ENCODE measurements at places on chromosomes 16 and 17. TPM values are rescaled to one million over a fixed set of nuclear protein-coding genes. Genes with fewer than 3 reads are reported as not detected.

GRCh38 chr17:78329263-78330059, 30.4 kb downstream of the SOCS3 start:
- peak; percentile 76 for DNase-seq
- H3K4me3 ChIP-seq = peak overlapping the region; percentile 15
- peaks cover 63% of the 10 kb centered on the region for H3K4me1 ChIP-seq

Gene SPATA32
- total RNA-seq = 0.15 TPM

Gene KCNJ18
- not detected for total RNA-seq

GRCh38 chr17:348012-348411, 4.6 kb downstream of the RPH3AL start:
- H3K4me3 ChIP-seq = no peak overlapping the region
- peaks cover 35% of the 10 kb centered on the region for H3K4me1 ChIP-seq
- H3K27me3 ChIP-seq = no peaks in the 10 kb centered on the region
- no peak for DNase-seq
- H3K36me3 ChIP-seq = no peaks in the 10 kb centered on the region
- H3K27ac ChIP-seq = no peak overlapping the region

DNA sequence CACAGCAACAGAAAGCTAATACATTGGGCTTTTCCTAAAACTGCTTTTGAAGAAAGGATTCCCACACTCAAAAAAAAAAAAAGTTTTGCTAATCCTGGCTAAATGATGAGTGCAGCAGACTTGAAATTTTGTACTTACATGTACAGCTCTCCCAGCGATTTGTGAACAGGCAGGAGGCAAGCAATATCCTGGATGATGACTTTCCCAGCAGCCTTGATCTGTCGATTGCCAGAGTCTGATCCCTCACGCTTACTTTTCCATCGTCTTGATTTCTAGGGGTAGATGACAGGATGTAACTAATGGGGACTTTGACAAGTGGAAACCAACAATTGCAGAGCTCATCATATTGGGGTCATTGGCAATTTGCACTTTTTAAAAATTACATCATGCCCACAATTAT, 91.4 kb downstream of the WDR59 start:
- peaks cover 19% of the 10 kb centered on the region for H3K36me3 ChIP-seq
- no peak for DNase-seq
- no peak overlapping the region for H3K4me3 ChIP-seq
- peaks cover 30% of the 10 kb centered on the region for H3K4me1 ChIP-seq
- H3K27ac ChIP-seq = no peak overlapping the region

Gene TBC1D3D
- total RNA-seq = 4.4 TPM

Gene MYH3
- total RNA-seq = 1.6 TPM

Gene C17orf113
- total RNA-seq = 2.3 TPM

DNA sequence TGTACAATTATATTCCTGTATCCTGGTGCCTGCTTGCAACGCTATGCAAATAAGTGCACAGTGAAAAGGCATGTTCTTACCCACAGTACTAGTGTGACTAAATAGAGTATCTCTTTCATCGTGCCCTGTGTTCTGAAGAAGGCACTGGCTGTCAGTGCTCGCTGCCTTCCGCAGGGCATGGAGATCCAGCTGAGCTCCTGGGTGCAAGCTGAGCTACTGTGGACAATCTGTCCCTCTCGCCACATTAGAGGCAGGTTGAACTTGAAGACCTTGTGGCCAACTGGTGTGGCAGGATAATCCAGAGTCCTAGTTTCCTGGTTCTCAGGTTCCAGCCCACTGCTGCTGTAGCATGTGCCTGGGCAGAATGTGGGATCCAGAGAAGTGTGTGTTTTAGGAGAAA, 1.9 kb upstream of the ST6GALNAC1 start:
- no peak overlapping the region for H3K4me3 ChIP-seq
- H3K4me1 ChIP-seq = peaks cover 13% of the 10 kb centered on the region

Gene KRT40
- not detected for total RNA-seq

Gene CDK5R1
- total RNA-seq = 5.4 TPM

DNA sequence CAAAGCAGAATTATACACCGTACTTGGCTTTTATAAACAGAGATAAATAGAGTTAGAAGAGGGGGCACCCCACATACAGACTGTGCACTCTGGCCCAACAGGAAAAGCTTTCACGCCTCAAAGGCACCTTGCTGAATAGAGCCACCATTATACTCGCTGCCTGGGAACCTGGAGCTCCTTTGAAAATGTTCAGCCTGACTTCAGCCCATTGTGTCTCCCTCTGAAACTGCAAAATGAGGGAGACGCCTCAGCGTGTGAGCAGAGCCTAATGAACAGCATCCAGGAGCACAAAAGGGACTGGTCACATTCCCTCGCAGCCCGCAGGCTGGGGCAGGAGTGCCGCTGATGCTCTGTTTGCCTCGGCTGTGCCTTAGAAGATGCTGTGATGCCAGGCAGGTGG, 46.3 kb downstream of the ABCC12 start:
- no peak overlapping the region for H3K27ac ChIP-seq
- no peak overlapping the region for H3K4me3 ChIP-seq
- H3K36me3 ChIP-seq = no peaks in the 10 kb centered on the region
- no peak for DNase-seq
- H3K4me1 ChIP-seq = no peaks in the 10 kb centered on the region

Gene CD300LD
- total RNA-seq = not detected

- no peak overlapping the region for H3K27ac ChIP-seq
- H3K4me1 ChIP-seq = no peaks in the 10 kb centered on the region
- no peaks in the 10 kb centered on the region for H3K36me3 ChIP-seq
- DNase-seq = peak; percentile 33
These were observed 11.4 kb downstream of the SLC13A5 start for GRCh38 chr17:6701719-6702118.

- no peak overlapping the region for H3K27ac ChIP-seq
- DNase-seq = no peak
- no peaks in the 10 kb centered on the region for H3K27me3 ChIP-seq
- H3K36me3 ChIP-seq = no peaks in the 10 kb centered on the region
These were observed 14.8 kb downstream of the ALOXE3 start for GRCh38 chr17:8103549-8103948.

- H3K27me3 ChIP-seq = no peaks in the 10 kb centered on the region
- H3K4me3 ChIP-seq = no peak overlapping the region
- H3K36me3 ChIP-seq = no peaks in the 10 kb centered on the region
These were observed 52.0 kb upstream of the AMZ2 start for GRCh38 chr17:68195667-68196393.

DNA sequence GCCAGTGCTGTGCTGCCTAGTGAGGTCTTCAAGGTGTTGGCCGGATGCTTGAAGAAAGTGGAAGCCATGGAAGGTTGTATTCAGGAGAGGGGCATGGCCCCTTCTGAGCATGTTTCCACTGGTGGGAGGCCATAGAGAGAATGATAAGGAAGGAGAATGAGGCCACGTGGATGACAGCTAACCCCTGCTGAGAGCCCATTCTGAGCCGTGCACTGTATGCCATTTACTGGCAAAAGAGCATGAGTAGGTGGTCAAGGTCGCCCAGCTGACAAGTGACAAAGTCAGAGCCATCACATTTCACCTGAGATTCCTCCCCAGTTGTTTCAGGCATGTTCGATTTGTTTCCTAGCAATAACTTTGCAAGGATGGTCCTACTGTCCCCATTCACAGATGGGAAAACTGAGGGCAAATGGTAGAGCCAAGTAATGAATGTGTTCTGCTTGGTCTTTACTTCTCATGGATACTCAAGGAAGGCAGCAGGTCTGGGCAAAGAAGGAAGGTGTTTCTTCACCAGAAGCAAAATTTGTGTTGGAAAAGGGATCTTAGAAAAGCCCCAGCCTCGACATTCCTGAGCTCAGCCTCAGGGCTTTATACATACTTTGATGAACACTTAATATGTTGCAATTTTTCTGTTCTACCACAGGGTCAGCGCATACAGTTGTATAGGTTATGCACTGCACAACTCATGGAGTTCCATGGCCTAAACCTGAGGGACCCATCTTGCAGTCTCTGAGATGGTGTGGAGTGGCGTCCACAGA, 10.5 kb upstream of the NKD1 start:
- H3K27me3 ChIP-seq = no peaks in the 10 kb centered on the region
- H3K4me3 ChIP-seq = no peak overlapping the region

- no peak for DNase-seq
- no peak overlapping the region for H3K27ac ChIP-seq
- peaks cover 28% of the 10 kb centered on the region for H3K36me3 ChIP-seq
- H3K27me3 ChIP-seq = no peaks in the 10 kb centered on the region
These were observed 23.0 kb downstream of the DUS2 start for GRCh38 chr16:68046106-68046505.

- no peaks in the 10 kb centered on the region for H3K27me3 ChIP-seq
- no peaks in the 10 kb centered on the region for H3K36me3 ChIP-seq
- DNase-seq = no peak
- no peak overlapping the region for H3K27ac ChIP-seq
- H3K4me3 ChIP-seq = no peak overlapping the region
These were observed 180.8 kb downstream of the RBFOX1 start for GRCh38 chr16:7513429-7513828.

Gene KRTAP3-1
- total RNA-seq = not detected

DNA sequence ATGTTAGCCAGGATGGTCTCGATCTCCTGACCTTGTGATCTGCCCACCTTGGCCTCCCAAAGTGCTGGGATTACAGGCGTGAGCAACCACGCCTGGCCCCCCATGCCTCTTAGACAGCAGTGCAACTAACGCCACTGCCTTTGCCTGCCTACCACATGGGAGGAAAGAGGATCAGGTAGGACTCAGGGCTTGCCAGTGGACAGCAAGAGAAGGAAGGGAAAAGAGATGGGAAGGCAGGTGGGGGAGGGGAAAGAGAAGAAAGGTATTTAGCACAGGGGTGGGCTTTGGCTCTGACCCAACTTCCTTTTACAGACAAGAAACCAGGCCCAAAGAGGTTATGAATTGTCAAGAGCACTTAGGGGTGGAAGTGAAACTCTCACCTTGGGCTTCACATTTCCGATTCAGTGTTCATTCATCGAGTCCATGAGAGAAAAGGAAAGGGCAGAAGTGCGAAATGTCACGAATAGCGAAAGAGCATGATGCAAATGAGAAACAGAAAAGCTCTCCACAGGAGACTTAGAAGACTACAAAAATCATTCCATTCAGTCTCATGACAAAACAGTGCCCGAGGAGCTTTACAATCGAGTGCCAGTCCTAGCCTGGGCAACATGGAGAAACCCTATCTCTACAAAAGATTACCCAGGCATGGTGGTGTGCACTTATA, 36.4 kb downstream of the CDK5R1 start:
- H3K4me3 ChIP-seq = no peak overlapping the region
- DNase-seq = no peak
- H3K27ac ChIP-seq = no peak overlapping the region
- H3K27me3 ChIP-seq = no peaks in the 10 kb centered on the region
- peaks cover 8% of the 10 kb centered on the region for H3K4me1 ChIP-seq
- H3K36me3 ChIP-seq = no peaks in the 10 kb centered on the region

GRCh38 chr17:73719588-73720071, 75.4 kb upstream of the SDK2 start:
- no peaks in the 10 kb centered on the region for H3K36me3 ChIP-seq
- H3K27ac ChIP-seq = no peak overlapping the region
- no peak overlapping the region for H3K4me3 ChIP-seq
- H3K27me3 ChIP-seq = peaks cover 57% of the 10 kb centered on the region
- no peak for DNase-seq

DNA sequence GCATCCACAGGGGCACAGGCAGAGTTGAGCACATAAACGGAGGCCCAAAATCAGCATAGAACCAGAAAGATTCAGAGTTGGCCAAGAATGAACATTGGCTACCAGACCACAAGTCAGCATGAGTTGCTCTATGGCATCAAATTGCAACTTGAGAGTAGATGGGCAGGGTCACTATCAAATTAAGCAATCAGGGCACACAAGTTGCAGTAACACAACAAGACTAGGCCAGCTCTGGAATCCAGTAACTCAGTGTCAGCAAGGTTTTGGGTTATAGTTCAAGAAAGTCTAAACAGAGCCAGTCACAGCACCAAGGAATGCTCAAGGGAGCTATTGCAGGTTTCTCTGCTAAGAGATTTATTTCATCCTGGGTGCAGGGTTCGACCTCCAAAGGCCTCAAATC, 12.9 kb downstream of the G6PC1 start:
- H3K4me1 ChIP-seq = no peaks in the 10 kb centered on the region
- H3K4me3 ChIP-seq = no peak overlapping the region
- H3K36me3 ChIP-seq = no peaks in the 10 kb centered on the region
- H3K27me3 ChIP-seq = peaks cover 7% of the 10 kb centered on the region
- no peak overlapping the region for H3K27ac ChIP-seq

Gene MYH8
- total RNA-seq = not detected

Gene ANKS4B
- total RNA-seq = not detected

GRCh38 chr17:33964344-33964979, 290.6 kb upstream of the CCL2 start:
- no peaks in the 10 kb centered on the region for H3K27me3 ChIP-seq
- DNase-seq = no peak
- H3K4me3 ChIP-seq = no peak overlapping the region
- H3K4me1 ChIP-seq = no peaks in the 10 kb centered on the region

Gene ACSM5
- total RNA-seq = not detected

Gene KIF2B
- not detected for total RNA-seq

DNA sequence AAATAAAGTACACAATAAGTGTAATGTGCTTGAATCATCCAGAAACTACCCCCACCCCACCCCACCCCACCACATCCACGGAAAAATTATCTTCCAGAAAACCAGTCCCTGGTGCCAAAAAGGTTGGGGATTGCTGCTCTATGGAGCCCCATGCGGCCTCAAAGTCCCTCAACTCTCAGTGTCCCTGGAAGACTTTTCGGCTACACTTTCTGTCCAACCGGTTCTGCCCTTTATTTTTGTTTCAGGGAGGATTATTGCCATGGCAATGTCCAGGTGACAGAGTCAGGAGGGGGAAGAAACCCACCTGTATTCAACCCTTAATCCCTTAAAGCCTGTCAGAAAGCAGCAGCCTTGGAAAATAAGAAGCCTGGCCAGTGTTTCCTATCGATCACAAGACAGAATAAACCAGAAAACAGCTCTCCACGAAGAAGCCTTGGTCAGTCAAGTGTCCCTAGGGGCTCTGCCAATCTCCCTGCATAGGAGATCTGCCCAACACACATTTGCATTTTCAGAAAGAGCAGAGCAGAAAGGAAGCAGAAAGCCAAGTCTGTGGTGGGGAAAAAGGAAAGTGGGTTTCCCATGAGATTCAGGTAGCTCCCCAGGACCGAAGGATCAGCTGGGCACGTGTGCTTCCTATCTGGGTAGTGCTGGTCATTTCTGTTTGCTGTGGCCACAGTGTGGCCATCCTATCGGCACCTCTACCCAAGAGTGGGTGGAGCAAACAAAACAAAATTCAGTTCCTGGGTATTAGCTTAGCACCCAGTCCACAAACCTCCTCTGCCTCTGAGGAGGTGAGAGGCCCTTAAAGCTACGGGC, 342.7 kb downstream of the SOX9 start:
- H3K27ac ChIP-seq = no peak overlapping the region
- H3K4me1 ChIP-seq = peaks cover 36% of the 10 kb centered on the region
- no peaks in the 10 kb centered on the region for H3K27me3 ChIP-seq
- no peak overlapping the region for H3K4me3 ChIP-seq

- H3K4me3 ChIP-seq = no peak within 1 kb of the TSS
- H3K36me3 ChIP-seq = no peaks in the 10 kb centered on the region
- no peak within 1 kb of the TSS for H3K27ac ChIP-seq
- no peak for DNase-seq
- H3K27me3 ChIP-seq = peaks cover 27% of the 10 kb centered on the region
These were observed at the start of gene GNAO1 for GRCh38 chr16:56191156-56191815. Gene GNAO1 (plus strand): TSS chr16:56191489. CDS start chr16:56192236, 747 bp downstream.

GRCh38 chr16:68202091-68202519, 33.8 kb downstream of the ESRP2 start:
- no peak for DNase-seq
- no peak overlapping the region for H3K4me3 ChIP-seq
- no peak overlapping the region for H3K27ac ChIP-seq
- H3K36me3 ChIP-seq = no peaks in the 10 kb centered on the region

Measured in HCT116 (cell line).